Vagina (tissue), 2 donors: ENCODE measurements at places on chromosomes 6 and 20. TPM values are rescaled to one million over a fixed set of nuclear protein-coding genes. Genes with fewer than 3 reads are reported as not detected.

SH3BGRL2 gene
- 38.3 TPM for total RNA-seq

AIF1 gene
- total RNA-seq = 25.0 TPM

DNA sequence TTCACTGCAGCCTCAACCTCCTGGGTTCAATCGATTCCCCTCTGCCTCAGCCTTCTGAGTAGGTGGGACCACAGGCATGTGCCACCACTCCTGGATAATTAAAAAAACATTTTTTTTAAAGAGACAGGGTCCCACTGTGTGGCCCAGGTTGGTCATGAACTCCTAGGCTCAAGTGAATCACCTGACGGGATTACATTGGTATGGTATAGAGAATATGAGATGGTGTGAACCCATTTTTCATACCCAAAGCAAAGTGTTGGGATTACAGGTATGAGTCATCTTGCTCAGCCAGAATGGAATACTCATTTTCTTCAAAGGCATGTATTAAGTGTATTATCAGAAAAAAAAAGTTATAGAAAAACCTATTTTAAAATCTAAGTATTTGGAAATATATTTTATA lies 114.2 kb downstream of the AHI1 start:
- DNase-seq = no peak
- no peak overlapping the region for H3K27ac ChIP-seq
- no peak overlapping the region for H3K4me3 ChIP-seq
- H3K36me3 ChIP-seq = no peaks in the 10 kb centered on the region
- no peaks in the 10 kb centered on the region for H3K4me1 ChIP-seq

DNA sequence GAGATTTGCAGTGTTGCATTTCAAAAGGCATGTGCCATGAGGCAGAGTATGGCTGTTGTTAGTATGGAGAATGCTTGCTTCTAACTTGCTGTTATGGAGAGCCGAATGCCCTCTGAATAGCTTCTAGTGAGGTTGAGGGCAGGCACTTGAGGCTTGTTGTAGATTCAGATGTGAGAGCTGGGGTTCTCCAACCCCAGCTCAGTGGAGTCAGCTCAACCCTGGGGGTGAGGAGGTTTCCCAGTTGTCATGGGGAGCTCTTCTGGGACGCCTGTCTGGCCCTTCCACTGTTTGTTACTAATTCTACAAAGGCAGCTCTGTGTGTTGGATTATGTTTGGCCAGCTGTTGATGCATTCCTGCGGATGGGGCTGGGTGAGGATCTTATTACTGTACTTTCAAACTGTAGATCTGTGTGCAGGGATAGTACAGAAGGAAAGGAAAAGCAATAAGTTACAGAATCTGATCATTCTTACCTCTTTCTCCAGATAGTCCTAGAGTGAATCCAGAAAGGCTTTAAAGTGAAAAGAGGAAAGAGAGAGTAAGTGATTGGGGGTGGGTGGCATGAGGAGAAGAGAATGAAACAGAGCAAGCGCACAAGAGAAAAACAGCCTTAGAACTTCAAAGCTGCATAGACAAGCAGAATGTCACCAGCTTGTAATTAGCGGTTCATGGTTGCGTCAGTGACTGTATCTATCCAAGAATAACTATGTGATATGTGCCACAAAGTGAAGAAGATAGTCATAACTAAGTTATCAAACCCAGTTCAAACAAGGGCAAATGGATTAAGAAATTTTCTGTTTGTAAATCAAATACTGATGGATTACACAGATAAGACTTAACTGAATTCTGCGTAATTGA lies 148.7 kb downstream of the PRL start:
- H3K4me3 ChIP-seq = no peak overlapping the region
- H3K27me3 ChIP-seq = no peaks in the 10 kb centered on the region
- H3K36me3 ChIP-seq = no peaks in the 10 kb centered on the region
- DNase-seq = no peak
- H3K27ac ChIP-seq = no peak overlapping the region

- no peak overlapping the region for H3K4me3 ChIP-seq
- H3K27ac ChIP-seq = no peak overlapping the region
- no peaks in the 10 kb centered on the region for H3K36me3 ChIP-seq
- DNase-seq = no peak
- no peaks in the 10 kb centered on the region for H3K27me3 ChIP-seq
These were observed 451.5 kb upstream of the CITED2 start for GRCh38 chr6:139825935-139826374.

DNA sequence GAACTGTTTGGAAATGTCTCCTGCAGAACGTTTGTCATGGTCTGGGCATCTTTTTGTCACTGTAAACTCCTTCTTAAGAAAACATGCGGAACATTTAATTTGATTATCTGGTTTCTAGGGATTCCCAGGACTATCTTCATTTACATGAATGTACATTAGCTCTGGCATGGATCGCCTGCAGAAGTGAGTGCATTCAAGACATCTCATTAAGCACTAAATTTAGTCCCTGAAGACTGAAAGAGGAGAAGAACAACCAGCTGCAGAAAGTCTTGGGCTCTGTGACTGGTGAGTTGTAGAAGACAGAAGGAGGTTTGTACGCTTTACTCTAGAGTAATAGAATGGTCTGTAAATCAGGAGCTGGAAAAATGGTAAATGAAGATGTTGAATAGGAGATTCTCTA lies 540.7 kb downstream of the BCKDHB start:
- H3K36me3 ChIP-seq = no peaks in the 10 kb centered on the region
- H3K4me1 ChIP-seq = no peaks in the 10 kb centered on the region
- H3K27ac ChIP-seq = no peak overlapping the region
- no peak for DNase-seq

GRCh38 chr6:26452631-26453235 lies 5.0 kb upstream of the BTN2A1 start:
- H3K4me3 ChIP-seq = no peak overlapping the region
- no peak for DNase-seq
- no peaks in the 10 kb centered on the region for H3K36me3 ChIP-seq
- no peaks in the 10 kb centered on the region for H3K27me3 ChIP-seq
- no peak overlapping the region for H3K27ac ChIP-seq
